ENCODE measurements at places on chromosomes 6 and 20.

DNA sequence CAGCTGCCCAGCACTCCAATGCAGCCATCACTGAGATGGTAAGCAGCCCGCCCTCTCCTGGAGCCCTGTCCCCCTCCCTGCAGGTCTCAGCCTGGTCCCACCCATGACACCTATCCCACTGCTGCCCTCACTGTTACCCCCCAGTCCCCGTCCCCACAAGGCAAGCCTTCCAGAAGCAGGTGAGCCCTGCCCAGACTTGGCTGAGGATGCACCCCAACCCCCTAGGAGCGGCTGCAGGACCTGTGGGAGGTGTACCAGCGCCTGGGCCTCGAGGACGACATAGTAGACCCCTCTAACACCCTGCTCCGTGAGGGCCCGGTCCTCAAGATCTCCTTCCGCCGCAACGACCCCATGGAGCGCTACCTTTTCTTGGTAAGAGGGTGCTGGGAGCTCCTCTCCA, 9.2 kb downstream of the FGD2 start:
- DNase-seq, result no peak

DNA sequence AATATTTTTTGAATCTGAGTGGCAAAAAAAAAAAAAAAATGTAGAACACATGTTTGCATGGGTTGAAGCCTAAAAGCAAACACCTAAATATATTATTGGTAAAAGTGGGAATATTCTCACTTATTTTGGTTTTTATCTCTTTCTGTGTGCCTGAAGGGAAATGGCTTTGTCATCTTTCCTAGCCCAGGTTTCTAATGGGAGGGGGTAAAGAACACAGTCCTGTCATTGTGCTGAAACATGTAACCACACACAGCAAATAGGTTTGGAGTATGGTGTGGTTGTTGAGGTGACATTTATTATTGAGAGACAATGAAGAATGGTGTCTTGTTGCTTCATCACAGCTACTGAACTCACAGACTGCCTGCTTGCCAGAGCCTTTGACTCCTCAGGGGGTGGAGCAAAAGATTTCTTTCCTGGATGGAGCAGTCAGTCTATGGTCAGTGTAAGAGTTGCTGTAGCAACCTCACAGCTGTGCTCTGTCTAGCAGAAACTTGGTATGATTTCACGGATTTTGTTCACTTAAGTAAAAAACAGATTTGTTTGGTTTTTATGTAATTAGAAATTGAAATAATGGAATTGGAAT, 70.2 kb downstream of the CEP57L1 start:
- no peak for DNase-seq

- no peak for DNase-seq
These were observed 58.5 kb downstream of the DLL1 start for GRCh38 chr6:170232186-170233002.

DNA sequence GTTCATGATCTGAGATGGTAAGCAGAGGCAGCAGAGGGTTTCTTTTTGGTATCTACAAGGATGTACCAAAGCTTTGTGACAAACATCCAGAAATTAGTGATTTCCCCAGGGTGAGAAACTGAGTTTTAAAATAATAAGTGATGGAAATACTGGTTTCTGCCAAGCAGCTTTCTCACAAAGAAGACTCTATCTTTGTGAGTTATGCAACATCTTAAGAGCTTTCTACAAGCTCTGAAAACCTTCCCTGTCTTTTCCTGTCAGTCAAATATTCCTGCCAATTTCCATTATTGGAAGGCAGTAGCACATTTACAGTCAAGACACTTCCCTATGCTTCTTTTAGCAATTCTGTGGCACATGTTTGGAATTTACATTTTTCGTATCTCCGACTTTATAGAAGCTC, 264.7 kb upstream of the SPTLC3 start:
- no peak for DNase-seq

DNA sequence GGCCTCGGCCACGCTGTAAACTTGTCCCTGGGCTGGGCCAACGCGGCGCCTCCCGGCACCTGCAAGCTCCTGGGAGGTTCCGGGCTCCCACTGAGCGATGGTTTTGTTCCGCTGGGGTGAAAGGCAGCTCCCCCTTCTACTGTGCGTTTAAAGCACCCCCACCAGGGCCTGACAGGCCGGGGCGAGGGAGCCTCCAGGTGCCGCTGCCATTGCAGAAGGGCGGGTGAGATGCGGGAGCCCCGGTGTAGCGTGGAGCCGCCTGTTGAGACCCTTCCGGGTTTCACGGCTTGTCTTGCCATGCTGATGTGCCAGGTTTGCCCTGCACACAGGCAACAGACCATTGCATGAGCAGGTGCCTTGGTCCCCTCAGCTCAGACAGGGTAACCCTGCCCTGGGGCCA, 2.9 kb downstream of the COL20A1 start:
- no peak for DNase-seq

- DNase-seq, result no peak
These were observed 73.1 kb downstream of the ZMYND8 start for GRCh38 chr20:47283411-47283810.

DNA sequence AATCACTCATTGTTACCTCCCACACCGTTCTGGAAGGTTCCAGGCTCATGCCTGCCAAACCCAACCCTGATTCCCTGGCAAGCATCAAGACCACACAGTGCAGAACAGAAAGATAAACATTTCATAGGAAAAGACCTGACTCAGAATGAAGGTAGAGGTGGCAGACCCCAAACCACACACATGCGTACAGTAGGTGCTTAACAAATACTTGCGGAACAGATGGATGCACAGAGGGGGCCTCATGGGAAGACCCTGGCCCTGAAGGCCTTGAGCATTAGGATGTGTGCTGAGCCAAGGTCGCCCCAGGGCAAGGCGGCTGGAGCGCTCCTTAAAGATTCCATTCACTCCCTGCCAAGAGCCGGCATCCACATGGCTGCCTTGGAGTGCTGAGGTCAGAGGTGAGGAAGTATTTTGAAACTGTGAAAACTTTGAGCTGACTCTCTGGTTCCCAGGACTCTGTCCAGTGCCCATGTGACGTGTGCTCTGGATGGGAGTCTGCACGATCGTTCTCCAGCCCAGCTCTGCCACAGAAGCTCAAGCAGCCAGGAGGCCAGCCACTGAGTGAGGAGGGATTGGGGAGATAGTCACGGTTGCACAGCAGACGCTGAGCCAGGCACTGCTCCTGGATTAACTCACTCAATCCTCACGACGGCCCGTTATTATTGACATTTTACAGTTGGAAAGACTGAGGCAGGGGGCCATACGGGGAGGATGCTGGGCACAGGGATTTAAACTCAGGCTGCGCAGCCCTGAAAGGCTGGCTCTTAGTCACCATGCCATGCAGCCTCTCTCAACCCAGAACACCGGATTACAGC, 65.5 kb upstream of the AFDN start:
- DNase-seq, result no peak

- DNase-seq, result no peak
These were observed 15.9 kb upstream of the PTGIS start for GRCh38 chr20:49583669-49584417.

DNA sequence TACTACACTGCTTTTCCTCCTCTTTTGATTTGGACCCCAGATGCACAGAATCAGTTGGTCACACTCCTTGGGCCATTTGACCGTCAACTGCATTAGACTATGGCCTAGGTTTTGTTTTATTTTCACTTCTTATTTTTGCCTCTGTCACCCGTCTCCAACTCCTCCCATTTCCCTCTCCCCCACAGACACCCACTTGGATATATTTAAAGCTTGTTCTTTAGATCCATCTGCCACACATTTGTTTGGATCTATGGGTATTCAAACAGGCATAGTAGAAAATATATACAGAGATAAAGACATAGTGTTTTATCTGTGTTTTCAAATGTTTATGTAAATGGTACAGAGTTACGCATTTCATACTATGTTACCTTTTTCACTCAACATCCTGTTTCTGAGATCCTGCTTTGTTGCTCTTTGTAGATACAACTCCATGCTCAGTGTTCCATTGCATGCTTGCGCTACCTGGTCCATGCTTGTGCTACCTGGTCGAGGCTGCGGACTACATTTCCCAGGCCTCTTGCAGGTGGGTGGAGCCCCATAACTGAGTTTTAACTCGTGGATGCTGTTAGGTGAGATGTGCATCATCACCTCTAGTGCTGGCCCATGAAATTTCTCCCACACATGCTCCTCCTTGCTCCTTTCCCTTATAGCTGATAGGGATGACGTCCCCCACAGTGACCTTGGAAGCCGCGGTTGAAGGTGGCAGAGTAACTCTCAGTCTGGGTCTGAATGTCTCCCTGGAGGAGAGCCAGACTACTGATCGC, 11.5 kb upstream of the PREX1 start:
- DNase-seq, result no peak

DNA sequence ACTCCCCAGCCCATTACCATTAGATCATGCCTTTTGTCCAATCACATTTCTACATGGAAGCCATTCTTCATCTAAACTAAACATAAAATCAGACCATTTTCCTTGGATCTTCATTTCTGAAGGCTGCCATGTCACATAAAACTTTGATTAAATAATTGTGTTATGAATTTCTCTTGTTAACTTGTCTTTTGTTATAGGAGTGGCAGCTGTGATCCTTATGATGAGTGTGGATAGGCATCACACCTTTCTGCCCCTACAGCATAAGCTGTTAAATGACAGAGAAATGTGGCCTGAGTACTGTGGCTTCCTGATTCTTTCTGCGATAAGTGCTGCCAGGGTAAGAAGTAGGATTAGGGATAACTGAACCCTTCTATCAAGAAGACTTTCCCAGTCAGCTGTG, 247.1 kb upstream of the MOCS1 start:
- no peak for DNase-seq

GRCh38 chr20:8601542-8601912, 467.4 kb upstream of the PLCB4 start:
- no peak for DNase-seq

DNA sequence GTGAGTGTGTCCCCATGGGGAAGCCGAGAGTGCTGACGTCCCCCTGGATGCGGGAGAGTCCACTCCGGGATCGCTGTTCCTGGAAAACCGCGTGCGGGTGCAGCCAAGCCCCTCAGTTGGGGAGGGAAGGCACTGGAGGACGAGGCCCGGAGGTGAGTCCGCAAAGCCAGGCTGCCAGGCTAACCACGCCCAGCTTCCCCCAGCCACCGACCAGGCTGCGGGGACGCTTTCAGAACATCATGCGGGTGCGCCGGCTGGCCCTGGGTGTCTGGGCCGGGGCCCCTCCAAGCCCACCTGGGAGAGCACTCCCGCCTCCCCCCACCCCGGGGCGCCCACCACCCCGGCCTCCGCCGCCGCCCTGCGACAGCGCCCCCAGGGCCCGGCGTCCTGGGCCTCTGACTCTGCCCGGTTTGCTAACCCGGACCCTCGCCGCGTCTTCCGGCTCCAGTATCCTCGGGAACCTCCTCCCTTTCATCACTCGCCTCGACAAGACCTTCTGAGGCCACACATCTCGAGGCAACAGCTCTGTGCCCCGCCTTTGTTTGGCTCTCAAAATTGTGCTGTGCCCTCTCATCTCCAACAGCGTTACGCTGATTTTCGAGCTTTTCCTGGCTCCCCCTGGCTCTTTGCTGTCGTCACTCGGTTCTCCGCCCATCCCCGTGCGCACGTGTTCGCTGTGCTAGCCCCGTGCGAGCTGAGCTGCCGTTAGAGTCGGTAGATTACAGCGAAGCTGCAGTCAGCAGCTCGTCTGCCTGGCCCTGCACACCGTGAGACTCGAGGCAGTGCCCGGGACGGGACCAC, 47.1 kb upstream of the ENTPD6 start:
- no peak for DNase-seq

DNA sequence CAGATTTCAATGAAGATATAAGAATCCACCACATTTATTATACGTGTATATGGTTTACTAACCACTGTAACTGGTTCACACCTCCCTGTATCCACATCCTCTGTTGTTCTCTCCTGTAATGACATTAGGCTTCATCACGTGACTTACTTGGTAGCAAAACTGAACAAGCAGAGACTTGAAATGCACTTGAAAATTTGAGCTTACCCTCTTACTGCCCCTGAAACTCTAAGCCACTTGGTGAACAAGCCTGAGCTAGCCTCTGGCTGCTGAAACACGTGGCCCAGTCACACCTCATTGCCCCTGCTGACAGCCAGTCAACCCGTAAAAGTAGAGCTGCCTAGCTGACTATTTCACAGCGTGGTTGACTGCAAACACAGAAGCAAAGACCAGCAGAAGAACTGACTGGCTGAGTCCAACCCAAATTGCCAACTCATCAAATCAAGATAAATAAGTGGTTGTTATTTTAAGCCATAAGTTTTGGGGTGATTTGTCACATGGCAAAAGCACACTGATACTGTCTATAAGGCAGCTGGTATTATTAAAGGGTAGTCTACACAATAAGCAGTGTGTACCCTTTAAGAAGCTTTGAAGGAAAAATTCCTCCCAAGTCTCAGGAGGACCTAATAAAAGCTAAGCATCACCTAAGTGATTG, 109.0 kb downstream of the RALGAPA2 start:
- DNase-seq, result no peak

GRCh38 chr6:2998998-2999617, 586 bp upstream of the NQO2 start:
- DNase-seq, result peak; percentile 72

- DNase-seq, result no peak
These were observed 83.7 kb downstream of the ELOVL5 start for GRCh38 chr6:53264915-53265607.

DNA sequence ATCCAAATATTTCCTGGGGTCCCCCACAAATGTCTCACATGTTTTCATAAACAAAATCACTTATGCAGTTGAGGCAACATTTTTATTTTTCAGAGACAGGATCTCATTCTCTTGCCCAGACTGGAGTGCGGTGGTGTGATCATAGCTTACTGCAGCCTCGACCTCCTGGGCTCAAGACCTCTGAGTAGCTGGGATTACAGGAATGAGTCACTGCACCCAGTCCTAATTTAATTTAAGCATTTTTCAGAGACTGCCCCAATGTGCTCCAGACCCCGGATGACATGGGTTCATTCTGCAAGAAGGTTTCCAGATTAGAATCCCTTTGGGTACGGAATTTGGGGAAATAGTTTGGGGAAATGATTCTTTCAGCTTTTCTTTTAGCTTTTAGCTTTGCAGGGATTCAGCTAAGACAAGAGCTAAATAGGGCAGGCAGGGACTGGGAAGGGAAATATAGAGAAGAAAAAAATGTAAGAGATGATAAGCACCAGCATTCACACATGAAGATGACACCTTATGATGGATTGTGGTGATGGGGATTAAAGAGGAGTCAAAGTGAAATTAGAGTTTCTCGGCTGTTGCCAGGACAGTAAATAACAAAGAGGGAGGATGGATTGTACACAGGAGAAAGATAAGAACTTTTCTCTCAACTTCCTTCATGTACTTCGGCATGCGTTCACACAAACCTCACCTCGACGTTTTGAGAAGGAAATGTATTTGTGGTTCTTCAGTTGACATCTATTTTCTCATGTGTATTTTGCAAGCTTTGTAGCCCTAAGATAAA, 169.4 kb upstream of the TAB2 start:
- DNase-seq, result no peak

- DNase-seq, result no peak
These were observed 160.5 kb upstream of the LAMP5 start for GRCh38 chr20:9353916-9354276.

GRCh38 chr6:165920896-165921671, 246.6 kb downstream of the TBXT start:
- no peak for DNase-seq

- peak; percentile 30 for DNase-seq
These were observed 1.1 kb downstream of the CITED2 start for GRCh38 chr6:139373154-139373927.

GRCh38 chr6:156778454-156779205, 1.5 kb downstream of the ARID1B start:
- DNase-seq, result no peak
